ENCODE measurements at places on chromosomes 1 and 21.

DNA sequence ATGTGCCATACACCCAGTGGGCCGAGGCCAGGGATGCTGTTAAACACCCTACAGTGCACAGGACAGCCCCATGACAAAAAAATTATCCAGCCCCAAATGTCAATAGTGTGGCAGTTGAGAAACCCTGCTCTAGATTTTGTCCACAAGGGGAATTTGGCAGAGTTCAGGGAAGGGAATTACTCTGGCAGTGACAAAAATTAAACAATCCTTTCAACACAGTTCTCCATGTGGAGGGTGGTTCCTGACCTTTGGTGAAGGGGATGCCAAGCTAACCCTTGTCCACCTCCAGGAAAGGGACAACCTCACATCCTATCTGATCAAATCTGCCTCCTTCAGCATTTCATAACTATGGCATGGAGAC, 28.4 kb upstream of the CD84 start:
- DNase-seq, result no peak

- DNase-seq, result no peak
Observed at GRCh38 chr1:54200519-54200997, 591 bp downstream of the MRPL37 start.

DNA sequence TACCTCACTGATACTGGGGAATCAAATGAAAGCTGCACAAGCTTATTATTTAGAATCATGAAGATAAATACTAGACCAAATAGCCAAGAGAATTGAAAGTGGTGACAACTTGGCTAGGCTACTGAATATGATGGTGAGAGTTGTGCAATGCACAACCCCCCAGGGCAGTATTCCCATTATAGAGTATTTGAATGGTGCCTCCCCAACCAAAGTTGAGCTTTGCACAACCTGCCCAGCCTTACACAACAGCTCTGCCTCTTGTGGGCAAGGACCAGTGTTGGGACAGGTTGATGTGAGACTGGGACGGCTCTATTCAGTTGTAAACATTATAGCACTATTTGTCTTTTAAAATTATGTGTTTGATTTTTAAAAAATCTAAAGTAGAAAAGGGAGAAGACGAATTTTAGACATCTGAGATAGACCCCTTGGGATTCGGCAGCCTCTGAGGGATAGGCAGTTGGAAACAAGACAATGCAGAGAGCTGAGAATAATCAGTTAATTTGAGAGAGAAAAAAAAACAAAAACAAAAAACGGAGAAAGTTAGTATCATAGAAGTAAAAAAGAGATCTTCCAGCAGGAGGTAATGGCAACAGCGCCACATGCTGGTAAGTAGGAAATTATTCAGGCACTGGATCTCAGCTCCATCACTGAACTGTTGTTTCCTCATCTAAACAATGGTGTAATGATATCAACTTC, 91.0 kb upstream of the KCNA3 start:
- DNase-seq, result peak; percentile 33

- no peak for DNase-seq
Observed at GRCh38 chr1:150995896-150996295, 10.8 kb downstream of the MINDY1 start.

DNA sequence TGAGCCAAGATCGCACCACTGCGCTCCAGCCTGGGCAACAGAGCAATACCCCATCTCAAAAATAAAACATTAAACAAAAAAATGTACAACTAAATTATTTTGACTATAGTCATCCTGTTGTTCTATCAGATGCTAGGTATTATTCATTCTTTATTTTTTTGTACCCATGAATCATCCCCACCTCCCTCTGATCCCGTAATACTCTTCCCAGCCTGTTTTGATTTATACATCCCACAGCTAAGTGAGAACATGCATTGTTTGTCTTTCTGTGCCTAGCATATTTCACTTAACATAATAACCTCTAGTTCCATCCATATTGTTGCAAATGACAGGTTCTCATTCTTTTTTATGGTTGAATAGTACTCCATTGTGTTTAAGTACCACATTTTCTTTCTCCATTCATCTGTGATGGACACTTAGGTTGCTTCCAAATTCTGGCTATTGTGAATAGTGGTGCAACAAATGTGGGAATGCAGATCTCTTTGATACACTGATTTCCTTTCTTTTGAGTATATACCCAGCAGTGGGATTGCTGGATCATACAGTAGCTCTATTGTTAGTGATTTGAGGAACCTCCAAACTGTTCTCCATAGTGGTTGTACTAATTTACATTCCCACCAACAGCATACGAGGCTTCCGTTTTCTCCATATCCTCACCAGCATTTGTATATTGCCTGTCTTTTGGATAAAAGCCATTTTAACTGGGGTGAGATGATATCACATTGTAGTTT, 84.4 kb downstream of the MACF1 start:
- no peak for DNase-seq

DNA sequence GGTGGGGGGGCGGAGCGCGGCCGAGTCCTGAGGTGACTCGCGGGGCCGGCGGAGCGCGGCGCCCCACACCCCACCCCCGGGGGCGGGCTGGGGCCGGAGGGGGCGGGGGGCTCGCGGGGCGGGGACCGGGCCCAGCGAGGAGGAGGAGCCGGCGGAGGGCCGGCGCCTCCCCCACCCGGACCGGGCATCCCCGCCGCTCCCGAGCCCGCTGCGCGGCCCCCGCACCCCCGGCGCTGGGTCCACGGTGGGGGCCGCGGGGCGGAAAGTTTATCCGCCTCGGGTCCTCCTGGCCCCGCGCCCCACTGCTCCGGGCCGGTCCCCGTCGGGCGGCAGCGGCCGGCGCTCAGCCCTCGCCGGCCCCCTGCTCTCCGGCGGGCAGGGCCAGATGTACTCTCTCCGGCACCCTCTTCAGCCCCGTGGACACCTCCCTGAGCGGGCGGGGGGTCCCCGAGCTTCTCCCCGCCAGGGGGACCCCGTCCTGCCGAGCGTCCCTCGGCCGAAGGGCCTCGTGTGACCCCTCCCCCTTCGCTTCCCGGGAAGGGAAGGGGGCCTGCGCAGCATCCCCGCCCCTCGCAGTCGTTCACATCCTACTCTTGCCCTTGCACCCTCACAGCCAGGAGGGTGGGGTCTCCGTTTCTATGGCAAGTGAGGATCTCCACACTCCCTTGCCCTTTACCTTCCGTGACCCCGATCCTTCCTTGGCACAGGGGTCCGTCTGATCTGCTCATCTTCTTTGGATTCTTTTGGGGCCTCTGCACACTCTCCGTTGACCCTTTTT, 663 bp downstream of the CAMTA1 start:
- DNase-seq, result no peak

DNA sequence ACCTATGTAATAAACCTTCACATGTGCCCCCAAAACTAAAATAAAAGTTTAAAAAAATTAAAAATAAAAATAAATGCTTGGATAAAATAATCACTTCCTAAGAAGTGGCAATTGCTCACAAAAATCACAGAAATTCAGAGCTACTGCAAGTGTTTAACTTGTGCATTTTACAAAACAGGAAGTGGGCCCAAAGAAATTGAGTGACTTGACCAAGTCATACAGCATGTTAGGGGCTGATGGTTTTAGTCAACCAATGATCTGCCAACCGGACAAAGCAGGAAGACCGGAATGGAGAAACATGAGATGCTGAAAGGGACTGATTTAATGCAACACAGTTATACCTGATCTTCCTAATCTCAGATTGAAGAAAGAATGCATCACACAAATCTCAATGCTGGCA, 96.5 kb downstream of the SMYD2 start:
- no peak for DNase-seq

DNA sequence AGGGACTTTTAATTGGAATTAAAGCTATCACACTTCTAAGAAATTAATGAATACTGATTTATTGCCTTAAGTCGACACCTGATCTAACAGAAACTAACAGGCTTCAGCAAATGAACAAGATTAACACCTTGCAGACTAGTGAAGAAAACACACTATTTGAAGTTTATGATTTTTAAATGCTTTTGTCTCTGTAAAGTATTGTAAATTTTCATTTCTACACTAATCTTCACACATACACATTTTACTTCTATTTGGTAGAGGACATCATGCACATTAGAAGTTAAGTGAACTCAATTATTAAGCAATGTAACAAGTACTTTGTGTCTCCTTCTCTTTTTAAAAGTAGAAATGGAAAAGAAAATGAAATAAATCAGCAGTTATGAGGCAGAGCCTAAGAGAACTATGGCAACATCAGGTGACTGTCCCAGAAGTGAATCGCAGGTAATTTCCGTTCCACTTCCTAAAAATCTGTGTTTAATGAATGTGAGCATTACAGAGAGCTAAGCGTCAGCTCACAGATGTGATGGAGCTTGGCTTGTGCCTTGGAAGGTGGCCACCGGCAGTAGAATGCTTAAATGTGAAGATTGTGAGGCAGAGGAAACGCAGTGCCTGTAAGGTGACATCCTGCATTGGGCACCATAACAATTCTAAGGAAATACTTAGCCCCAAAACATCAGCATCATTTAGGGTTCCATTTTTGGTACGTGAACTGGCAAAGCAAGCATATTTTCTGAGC, 1.2 kb downstream of the PRMT2 start:
- no peak for DNase-seq

GRCh38 chr1:4115191-4115900, 215.3 kb upstream of the C1orf174 start:
- no peak for DNase-seq

- DNase-seq, result no peak
Observed at GRCh38 chr1:8033322-8033721, 7.2 kb upstream of the ERRFI1 start.

GRCh38 chr1:58816747-58817221, 32.9 kb upstream of the JUN start:
- DNase-seq, result no peak

- no peak for DNase-seq
Observed at GRCh38 chr1:31650161-31651088, 5.7 kb upstream of the PEF1 start.

- no peak for DNase-seq
Observed at GRCh38 chr1:44539991-44540730, 134.1 kb downstream of the TMEM53 start.

DNA sequence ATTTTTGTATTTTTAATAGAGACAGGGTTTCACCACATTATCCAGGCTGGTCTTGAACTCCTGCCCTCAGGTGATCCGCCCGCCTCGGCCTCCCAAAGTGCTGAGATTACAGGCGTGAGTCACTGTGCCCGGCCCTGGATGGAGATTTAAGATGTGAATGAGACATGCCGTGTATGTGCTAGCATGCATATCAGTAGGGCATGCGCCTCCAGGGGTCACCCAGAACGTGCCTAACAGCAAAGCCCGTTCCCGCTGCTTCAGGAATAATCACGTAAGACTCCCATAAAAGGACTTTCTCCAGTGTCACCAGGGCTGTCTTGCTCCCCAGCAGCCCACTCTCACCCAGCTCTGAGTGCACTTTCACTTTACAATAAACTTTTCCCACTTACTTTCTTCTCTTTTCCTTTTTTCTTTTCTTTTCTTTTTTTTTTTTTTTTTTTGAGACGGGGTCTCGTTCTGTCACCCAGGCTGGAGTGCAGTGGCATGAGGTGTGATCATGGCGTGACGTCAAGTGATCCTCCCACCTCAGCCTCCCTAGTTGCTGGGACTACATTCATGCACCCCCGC, 46.9 kb upstream of the DISP3 start:
- DNase-seq, result no peak

- no peak for DNase-seq
Observed at GRCh38 chr21:32545948-32546441, 39.3 kb downstream of the TCP10L start.

GRCh38 chr1:54754045-54754444, 10.3 kb downstream of the PARS2 start:
- DNase-seq, result no peak

DNA sequence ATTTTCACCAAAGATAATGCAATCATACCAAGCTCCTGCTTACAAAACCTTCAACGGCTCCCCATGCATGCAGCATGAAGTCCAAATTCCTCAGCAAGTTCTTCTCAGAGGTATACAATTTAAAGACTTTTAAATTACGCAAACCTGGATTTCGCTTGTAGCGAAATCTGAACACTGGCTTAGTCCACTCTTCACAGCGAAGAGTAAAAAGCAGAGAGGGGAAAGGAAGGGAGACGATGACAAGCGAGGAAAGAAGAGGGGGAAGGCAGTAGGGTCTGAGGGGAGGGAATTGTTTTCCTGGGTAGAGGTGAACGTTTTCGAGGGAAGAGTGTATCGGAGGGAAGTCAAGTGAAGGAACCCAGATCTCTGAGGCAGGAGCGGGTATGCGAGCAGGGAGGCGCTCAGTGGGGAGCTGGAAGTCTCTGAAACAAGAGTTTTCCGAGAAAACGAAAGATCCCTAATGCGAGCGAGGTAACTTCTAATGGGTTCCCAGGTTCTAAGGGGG, 790 bp downstream of the TESK2 start:
- no peak for DNase-seq

DNA sequence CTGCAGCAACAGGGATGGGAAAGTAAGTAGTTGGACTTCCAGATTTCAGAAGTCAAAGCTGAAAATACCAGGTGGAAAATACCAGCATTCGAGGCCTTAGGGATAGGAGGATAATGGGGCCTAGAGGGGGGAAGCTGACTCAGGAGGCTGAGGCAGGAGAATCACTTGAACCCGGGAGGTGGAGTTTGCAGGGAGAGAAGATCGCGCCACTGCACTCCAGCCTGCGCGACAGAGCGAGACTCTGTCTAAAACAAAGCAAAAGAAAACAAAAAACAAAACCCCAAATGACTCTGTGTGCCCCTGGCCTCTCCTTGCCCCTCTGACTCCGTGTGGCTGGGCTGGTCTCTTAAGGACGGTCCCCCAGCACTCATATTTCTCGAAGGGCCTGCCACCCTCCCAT, 3.4 kb downstream of the SH2D2A start:
- no peak for DNase-seq

DNA sequence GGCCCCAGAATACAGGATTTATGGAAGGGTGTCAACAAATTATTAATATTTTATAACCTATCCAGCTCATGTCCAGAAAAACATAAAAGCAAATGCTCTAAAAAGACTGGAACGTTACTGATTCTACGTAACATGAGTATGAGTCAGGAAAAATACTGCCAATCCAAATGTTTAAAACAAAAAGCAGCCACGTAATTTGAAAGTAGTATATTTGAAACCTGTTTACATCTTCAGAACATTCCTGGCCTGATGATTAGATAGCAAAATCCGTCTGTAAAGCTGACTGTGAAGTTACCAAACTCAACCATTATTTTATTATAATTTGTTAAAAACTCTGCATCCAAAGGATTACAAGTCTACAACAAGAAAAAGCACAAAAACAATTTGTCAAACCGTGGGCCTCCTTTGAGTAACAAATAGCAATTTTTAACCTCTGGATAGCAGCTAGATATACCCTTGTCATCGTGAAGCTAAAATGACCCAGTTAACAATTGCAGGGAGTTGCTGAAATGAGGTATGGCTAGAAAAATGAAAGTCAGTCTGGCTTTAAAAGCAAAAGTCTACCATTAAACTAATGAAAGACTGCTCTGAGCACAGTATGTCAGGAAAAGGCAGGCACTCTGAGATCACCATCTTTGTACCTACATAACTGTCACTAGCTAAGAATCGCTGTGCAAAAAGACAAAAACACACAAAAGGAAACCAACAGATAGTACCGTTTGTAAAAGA, 1.2 kb downstream of the UBR4 start:
- DNase-seq, result no peak

DNA sequence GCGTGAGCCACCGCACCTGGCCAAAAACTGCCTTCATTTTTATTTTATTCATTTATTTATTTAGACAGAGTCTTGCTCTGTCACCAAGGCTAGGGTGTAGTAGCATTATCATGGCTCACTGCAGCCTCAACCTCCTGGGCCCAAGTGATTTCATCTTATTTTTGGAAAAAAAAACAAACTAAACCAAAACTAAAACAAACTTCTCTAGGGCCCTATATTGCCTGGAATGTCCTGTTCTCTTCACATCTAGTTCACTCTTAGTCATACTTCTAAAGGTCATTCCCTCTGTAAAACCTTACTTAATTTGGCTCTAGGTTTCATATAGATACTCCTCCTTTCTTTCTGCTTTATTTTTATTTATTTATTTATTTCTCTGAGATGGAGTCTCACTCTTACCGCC, 15.6 kb downstream of the RPS27 start:
- DNase-seq, result no peak
